ENCODE measurements at places on chromosomes 4 and X. TPM values are rescaled to one million over a fixed set of nuclear protein-coding genes. Genes with fewer than 3 reads are reported as not detected.

The SSX3 gene
- not detected for total RNA-seq

The TRIM61 gene
- 4.2 TPM for total RNA-seq

The SGMS2 gene
- 29.1 TPM for total RNA-seq

The SPANXN4 gene
- total RNA-seq = not detected

The TMEM131L gene
- total RNA-seq = 9.0 TPM

The AREG gene
- 7.3 TPM for total RNA-seq

The CHM gene
- 15.5 TPM for total RNA-seq

The SLC6A14 gene
- total RNA-seq = not detected

The FDCSP gene
- total RNA-seq = not detected

The VSIG4 gene
- 59.7 TPM for total RNA-seq

The SPANXD gene
- total RNA-seq = not detected

The NCAPG gene
- 0.97 TPM for total RNA-seq

The CYBB gene
- total RNA-seq = 21.9 TPM

The TMSB15C gene
- total RNA-seq = 1.0 TPM

- no peak for DNase-seq
These were observed 187.7 kb upstream of the HCCS start for GRCh38 chrX:10923466-10923865.

- no peak for DNase-seq
These were observed 141.8 kb upstream of the PCDH18 start for GRCh38 chr4:137674066-137674465.

DNA sequence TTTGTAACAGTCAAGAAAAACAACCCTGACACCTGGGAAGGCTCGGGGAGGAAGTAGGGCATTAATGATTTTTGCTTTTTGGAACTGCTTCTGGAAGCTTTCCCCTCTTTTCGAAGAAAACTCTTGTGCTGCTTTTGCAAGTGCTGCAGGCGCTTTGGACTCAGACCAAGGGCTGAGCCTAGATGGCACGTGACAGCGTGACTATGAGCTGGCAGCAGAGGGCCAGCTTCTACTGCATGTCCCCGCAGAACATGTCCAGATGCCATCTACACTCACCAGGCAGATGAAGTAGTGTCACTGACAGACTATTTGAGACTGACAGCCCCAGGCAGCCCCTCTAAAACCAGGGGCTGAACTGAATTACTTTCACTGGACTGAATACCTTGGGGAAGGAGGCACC, 6.2 kb downstream of the NR0B1 start:
- peak; percentile 55 for DNase-seq

DNA sequence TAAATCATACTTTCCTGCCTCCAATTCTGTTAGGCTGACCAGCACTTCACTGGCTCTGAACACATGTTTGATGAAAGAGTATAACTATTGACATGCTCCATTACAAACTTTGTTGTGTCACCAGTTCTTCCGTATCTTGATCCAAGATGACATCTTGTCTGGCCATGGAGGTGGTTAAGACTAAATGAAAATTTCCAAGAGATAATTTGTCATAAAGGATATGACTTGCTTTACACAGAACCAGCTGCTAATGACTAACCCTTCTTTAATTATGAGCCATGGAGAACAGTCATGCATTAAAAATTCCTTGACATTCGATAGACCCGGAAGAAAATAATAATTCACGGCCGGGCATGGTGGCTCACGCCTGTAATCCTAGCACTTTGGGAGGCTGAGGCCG, 17.7 kb upstream of the N4BP2 start:
- DNase-seq = no peak

- DNase-seq = no peak
These were observed 268.6 kb upstream of the PCDH18 start for GRCh38 chr4:137800861-137801260.

- no peak for DNase-seq
These were observed 1111.2 kb upstream of the ADGRL3 start for GRCh38 chr4:60088807-60089486.

- no peak for DNase-seq
These were observed 58.1 kb upstream of the PARM1 start for GRCh38 chr4:74874753-74875367.

GRCh38 chrX:136369377-136369776, 68.6 kb downstream of the ADGRG4 start:
- DNase-seq = no peak

DNA sequence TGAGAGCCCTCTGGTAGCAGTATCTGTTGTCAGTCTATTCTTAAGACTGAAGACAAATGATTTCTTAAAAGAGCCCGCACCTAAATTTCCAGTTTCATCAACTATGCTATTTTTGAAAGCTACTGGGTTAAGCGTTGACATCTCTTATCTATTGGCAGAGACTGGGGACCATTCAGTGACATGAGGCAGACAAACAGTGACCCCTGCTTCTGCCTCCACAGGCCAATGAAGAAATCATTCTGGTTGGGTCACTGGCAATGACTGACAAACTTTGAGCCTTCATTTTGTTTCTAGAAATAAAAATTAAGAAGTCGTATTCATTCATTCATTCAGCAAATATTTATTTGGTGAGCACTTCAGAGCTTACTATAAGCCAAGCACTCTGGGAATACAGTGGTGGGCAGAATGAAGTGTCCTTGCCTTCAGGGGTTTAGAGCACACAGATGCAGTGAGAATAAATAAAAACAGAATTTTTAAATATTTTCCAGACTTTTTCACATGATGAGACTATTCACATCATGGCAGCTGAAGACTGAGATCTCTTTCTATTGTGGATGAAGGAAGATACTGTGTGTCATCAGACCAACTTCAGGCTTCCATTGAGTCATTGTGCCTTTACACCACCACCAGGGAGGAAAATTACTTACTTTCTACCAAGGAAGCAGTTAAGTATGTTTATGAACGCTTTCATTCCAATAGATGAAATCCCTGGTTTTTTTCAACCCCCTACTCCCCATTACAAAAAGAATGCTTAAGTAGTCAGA, 36.0 kb downstream of the SORBS2 start:
- no peak for DNase-seq

- no peak for DNase-seq
These were observed 55.8 kb upstream of the WDR1 start for GRCh38 chr4:10172278-10172921.

GRCh38 chr4:113101669-113102068, 52.2 kb downstream of the ANK2 start:
- DNase-seq = no peak

DNA sequence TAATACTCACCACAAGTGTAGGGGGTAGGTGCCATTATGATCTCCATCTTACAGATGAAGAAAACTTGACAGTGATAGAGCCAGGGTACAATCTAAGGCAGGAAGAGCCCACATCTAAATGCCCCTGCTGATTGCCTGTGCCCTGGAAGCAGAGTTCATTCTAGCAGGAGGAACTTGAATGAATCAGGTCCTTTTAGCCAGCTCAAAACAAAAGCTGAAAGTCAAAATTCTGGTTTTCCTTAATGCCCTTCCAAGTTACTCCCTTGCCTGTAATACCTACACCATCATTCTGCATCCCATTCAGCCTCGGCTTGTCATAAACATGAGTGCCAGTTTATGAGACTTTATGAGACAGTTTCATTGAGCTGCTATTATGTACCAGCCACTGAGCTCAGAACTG, 89.6 kb downstream of the SCD5 start:
- no peak for DNase-seq

DNA sequence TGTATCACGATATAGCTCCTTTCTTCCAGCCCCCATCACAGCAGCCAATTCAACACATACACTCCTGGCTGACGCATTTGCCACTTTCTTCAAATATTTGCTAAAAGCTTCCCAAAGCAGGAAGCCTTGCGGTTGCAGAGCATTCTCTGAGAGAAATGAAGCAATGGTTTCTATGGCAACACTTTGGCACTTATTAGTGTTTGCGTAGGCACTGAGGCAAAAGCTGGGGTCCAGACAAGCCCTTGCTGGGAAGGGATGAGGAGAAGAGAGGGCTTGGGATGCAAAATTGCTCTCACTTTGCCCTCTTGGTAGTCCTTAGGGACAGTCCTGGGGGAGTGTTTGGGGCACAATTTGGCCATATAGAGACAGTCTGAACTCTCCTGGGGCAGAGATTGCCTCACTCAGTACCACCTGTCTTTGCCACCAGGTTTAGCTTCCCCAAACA, 55.0 kb upstream of the PAK3 start:
- DNase-seq = no peak

- no peak for DNase-seq
These were observed 131.4 kb downstream of the SLITRK2 start for GRCh38 chrX:145949056-145949455.

DNA sequence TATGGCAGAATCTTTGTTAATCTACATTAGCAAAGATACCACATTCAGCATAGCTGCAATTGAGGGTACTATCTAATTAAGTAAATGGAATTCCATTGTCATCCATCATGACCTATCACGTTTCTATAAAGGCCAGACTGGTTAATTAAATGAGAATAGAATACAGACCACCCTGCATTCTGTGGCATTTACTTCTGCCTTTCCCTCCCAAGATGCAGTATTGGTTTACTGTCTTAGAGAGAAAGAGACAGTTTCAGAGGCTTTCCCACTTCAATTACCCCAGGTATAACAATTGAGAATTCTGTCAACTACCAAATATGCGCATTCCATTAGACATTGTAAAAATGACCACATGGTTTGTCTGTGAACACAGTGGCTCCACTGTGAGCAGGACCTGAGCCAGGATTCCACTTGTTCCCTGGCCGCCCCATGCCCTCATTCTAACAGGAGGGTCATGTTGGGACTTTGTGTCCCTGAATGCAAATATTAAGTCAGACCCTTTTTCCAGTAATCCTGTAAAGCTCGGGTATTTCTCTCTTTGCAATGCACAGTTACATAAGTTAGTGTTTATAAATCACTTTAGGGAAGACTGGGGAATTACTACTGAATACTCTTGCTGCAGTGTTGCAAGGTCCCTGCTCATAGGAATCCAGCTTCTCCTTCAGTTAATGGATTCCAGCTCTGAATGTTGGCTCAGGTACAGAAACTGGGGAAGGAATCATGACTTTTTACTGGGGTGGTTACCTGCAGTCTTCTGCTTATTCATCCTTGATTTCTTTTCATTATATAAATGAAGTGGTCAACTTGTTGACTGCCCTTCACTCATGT, 261.0 kb downstream of the PDGFC start:
- DNase-seq = no peak

DNA sequence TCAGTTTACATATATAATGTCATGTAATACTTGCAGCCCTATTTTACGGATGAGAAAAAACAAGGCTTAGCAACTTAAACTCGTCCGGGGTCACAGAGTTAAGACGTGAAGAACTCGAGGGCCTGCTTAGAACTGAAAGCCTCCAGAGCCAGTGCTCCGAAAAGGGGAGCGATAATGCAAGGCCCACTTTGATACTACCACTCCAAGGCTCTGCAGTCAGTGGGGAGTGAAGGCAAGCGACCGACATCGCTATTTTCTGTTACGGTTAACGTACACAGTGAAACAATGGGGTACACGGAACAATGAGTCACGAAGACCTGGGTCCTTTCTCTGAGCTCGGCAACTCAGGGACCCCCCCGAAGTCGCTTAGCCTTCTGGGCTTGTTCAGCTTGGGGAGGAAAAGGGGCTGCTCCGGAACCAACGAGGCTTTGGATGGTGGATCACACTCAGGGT, 965 bp downstream of the PPA2 start:
- peak; percentile 35 for DNase-seq

GRCh38 chr4:6986072-6986780, 56.9 kb upstream of the TADA2B start:
- peak; percentile 79 for DNase-seq

DNA sequence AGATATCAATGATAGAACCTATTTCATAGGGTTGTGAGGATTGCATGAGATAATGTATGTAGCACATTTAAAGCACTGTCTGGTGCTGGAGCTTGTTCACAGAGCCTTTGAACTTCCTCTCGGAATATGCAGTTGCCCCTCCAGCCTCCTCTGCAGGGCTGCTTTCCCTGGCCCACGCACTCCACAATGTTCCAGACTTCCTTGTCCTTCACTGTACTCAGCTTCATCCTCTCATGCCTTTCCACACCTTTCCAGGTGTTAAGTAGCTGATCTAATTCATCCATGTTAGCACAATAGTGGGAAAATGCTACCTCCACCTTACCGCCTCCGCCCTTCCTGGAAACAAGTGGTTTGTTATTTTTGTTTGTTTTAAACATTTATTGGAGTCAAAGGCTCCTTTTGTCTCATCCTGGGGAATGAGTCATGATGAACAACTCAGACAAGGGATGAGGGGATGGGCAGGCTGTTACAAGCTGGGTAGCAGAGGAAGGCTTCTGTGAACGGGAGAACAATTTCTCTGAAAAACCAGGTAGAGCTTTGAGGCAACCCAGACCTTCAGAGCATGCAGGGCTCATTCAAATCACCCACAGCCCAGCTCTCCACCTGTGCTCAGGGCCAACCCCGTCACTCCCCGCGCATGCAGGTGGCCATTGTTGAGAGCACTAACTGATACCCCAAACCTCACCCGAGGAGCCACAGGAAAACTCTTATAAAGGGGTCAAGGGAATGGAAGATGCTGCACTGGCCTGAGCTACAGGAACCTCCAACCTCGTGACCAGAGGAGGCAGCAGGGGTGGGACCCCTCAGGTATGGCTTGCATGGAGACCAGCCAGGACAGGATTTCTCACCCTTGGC, 84.9 kb upstream of the TBL1X start:
- DNase-seq = no peak

DNA sequence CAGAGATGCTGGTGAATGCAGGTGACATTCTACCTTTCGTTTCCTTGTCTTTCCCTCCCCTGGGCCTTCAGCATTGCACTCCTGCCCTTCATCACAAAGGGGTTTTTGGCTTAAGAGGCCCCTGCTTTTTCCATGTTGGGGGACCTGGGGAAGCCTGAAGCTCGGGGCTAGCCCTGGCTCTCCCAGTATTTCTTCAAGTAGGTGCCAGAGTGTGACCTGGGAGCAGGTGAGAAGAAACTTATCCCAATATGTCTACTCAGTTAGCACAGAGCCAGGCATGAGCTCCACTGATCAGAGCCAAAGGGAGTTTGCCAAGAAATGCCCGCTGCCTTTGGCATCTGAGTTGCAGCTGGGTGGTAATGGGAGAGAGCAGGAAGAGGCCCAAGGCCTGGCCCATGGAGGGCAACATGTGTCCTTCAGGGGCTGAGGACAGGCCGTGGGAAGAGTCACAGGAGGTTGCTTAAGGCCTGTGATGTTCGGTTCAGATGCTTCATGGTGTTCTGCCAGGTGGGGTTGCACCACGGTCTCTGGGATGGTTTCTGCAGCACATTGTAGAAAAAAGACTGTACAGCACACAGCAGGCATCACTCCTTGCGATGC, 7.6 kb downstream of the PRRG3 start:
- DNase-seq = no peak

GRCh38 chr4:13912436-13912925, 285.0 kb upstream of the BOD1L1 start:
- DNase-seq = no peak

GRCh38 chr4:118751629-118752323, 66.6 kb downstream of the METTL14 start:
- no peak for DNase-seq

DNA sequence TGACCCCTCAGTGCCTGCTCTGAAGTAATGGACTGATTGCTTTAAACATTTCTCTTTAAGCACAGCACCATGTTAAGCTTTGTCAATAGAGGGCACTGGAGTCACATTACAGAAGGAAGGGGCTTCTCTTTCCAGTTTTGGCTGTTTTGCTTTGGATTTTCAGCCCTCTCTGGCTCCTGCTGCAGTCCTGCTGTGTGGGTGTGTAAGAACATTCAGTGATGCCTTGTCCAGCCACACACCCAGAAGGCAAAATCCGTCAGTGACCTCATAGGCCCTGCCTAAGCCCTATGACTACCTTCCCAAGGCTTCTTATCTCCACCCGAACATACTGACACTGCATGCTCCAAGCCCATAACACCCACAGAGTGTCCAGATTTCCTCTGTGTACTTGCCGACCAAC, 215.3 kb upstream of the CTSO start:
- peak; percentile 36 for DNase-seq

GRCh38 chr4:139137763-139138162, 39.3 kb downstream of the ELF2 start:
- DNase-seq = no peak
